ENCODE measurements at places on chromosomes 2 and 18.

GRCh38 chr2:69210385-69210784, 176.6 kb downstream of the GFPT1 start:
- DNase-seq = no peak

DNA sequence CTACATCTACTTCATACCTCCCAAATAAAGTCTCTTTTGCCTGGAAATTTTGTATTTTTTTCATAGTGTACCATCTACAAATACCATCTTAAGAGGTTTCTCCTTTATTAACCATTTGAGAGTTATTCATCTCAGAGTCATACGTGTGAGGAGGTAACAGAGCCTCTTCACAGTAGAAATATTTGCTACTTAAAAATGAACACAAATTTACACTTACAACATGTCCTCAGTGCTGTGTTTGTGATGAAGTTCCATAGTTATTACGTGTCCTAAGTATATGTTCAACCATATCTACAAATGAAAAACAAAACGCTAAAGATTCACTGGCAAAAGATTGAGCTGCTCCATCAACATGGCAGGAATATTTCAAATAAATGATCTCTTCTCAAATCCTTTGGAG, 48.5 kb upstream of the HNRNPA3 start:
- DNase-seq = no peak

- no peak for DNase-seq
Observed at GRCh38 chr2:191333911-191334357, 88.7 kb downstream of the MYO1B start.

DNA sequence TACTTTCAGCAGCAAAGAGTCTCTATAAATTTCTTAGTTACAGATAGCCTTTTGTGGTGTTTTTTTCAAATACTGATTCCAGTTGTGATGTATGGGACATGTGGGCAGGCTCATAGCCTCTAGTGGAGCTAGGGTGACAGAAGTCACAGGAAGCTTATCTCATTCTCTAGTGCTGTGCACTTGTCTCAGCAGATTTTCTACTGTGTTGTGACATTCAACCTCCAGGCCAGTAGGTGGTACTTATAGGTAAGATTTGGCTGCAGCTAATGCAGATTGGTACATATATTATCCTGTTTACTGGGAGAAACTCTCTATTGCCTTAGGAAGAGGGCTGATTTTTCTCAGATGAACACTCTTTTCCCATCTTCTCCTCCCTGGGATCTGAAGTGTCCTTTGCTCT, 176.2 kb downstream of the CALCRL start:
- no peak for DNase-seq

DNA sequence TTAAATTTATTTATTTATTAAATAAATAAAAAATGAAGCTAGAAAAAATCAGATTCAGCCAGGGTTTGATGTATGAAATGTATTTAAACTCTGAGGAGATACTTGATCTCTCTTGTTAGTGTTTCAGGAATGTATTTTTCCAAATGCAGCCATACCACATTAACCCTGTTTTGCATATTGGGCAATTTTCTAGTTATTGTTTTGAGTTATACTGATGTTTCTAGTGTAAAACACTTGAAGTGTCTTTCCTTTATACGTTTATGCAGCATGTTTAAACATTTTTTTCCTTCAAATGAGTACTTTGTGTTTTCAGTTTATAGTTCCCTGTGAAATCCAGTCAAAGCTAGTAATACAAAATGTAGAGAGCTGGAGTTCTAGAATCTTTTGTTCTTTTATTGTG, 69.9 kb downstream of the WDR7 start:
- DNase-seq = no peak

DNA sequence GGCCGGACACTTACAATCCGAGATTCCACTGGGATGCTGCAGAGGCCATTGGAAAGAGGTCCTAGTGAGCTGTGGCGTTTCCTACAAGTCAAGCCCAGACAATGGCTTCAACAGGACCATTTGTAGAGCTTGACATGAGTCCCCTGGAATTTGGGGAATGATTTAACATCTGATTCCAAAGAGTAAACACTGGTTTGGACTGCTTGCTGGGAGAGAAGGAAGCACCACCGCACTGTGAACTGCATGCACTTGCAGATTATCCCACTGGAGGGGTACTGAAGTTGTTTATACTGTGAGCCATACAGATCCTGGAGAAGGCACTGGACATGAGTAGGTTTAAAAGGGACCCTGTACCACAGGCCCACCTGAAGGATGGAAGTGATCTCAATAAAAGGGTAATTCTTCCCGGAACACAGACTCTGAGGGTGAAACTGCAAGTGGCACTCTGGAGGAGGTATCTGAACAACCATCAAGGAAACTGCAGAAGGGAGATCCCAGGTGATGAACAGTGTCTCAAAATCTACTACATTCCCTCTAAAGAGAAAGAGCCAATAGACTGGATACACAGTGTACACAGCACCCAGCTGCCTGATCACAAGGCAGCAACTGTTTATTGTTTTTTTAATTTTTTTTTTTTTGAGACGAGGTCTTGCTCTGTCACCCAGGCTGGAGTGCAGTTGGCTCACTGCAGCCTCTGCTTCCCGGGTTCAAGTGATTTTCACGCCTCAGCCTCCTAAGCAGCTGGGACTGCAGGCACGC, 4.3 kb upstream of the RAB6C start:
- DNase-seq = no peak

- DNase-seq = no peak
Observed at GRCh38 chr2:188902901-188903491, 71.2 kb upstream of the COL3A1 start.

DNA sequence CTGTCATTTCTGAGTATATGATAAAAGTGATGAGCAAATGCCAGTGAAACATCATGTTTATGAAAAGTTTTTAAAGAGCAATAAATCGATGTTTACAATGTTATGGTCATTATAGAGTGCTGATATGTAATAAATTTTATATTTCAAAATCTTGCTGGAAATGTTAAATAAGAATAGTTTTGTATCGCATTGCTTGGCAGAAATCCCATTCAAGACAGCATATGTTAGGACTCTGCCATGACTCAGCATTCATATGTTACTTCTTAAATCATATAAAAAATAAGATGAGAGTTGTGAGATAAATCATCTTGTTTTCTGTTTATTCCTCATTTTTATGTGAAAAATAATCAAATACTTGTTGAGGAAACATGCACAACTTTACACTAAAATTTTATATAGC, 949.9 kb upstream of the NRXN1 start:
- no peak for DNase-seq

DNA sequence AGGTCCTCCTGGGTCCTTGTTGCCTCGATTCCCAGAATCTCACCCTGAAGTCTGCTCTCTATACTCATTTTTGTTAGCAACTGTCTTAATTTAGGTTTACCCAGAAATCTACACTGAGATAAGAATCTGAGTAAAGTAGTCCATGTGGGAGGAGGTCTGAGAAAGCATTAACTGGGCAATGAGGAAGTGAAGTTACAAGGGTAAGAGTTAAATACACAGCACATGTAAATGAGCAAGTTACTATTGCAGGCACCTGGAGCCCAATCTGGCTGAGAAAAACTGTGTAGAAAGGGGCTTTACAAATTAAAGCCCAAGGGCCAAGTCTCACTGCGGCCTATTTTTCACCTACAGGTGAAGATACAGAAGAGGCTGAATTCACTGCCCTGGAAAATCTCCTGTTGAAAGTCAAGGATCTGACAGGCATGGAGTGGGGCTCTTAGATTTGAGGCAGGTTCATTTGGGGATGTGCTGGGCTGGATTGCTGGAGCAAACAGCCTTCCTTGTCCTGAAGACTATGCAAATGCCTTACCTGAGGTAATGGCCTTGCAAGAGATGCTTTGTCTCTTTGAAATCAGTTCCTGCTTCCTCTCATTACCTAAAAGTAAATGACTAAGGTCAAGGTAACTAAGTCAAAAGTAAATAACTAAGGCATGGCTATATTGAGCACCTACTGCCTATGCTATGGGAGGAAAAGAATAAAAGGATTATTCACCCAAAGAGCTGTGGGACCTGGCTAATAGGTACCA, 84.4 kb upstream of the DYNAP start:
- DNase-seq = no peak

DNA sequence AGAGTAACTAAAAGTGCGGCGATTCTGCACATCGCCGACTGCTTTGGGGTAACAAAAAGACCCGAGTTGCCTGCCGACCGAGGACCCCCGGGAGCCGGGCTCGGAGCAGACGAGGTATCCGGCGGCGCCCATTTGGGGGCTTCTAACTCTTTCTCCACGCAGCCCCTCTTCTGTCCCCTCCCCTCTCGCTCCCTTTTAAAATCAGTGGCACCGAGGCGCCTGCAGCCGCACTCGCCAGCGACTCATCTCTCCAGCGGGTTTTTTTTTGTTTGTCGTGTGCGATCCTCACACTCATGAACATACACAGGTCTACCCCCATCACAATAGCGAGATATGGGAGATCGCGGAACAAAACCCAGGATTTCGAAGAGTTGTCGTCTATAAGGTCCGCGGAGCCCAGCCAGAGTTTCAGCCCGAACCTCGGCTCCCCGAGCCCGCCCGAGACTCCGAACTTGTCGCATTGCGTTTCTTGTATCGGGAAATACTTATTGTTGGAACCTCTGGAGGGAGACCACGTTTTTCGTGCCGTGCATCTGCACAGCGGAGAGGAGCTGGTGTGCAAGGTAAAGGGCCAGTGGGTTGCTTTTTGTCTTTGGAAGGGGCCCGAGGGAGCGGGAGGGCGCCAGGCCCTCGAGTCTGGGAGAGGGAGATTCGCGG, 1.4 kb downstream of the TRIB2 start:
- peak; percentile 51 for DNase-seq

GRCh38 chr2:133773854-133774653, 205.8 kb upstream of the NCKAP5 start:
- no peak for DNase-seq

DNA sequence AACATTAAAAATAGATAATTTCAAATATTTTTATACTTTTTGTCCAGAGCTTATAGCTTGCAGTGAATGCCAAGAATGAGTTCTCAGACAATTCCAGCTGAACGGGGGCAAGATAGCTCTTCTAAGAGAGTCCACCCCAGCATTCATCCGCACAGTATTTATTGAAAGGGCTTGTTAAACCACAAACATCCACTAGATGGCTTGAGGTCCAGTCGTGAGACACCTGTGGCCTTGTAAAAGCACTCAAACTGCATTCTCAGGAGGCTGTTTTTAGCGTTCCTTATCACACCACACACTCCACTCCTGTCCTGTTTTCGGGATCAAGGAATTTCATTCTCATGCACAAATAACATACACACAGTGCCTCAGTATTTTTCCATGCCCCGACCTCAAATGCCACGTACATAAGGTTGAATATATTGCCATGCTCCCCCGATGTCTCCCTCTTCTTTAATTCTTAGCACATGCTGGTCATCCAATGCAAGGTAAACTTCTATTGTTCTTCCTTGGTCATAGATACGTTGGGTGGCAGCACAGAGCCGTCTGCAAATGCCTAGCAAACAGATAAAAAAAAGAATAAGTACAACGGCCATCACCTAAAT, 47.4 kb downstream of the DNAJC10 start:
- no peak for DNase-seq

DNA sequence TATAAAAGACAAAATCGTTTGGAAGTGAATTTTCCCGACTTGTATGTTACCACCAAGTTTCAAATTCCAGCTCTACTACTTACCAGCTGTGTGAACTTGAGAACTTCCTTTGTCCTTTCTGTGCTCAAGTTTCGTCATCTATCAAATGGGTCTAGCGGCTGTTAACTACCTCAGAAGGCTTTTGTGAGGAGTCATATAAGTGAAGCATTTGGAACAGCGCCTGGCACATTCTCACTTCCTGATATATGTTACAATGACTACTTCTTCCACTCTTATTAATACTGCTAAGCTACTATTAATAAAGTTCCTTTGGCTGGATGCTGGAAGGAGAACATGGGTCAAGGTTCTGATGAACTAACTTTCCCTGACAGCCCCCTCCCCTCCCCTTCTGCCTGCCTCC, 104.5 kb downstream of the MEIS1 start:
- no peak for DNase-seq

DNA sequence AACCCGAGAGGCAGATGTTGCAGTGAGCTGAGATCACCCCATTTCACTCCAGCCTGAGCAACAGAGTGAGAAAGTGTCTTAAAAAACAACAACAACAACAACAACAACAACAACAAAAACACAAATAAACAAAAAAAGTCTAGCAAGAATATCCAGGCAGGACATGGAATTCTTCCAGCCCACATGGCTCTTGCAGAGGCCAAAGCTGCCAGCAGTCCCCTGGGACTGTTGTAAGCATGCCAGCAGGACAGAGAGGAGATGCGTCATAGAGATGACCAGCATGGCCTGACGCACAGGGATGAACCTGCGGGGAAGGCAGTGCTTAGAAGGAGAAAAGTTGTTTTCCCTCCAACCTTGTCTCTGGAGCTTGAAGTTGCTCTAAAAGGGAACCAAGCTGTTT, 182.3 kb upstream of the PGAP1 start:
- DNase-seq = no peak

DNA sequence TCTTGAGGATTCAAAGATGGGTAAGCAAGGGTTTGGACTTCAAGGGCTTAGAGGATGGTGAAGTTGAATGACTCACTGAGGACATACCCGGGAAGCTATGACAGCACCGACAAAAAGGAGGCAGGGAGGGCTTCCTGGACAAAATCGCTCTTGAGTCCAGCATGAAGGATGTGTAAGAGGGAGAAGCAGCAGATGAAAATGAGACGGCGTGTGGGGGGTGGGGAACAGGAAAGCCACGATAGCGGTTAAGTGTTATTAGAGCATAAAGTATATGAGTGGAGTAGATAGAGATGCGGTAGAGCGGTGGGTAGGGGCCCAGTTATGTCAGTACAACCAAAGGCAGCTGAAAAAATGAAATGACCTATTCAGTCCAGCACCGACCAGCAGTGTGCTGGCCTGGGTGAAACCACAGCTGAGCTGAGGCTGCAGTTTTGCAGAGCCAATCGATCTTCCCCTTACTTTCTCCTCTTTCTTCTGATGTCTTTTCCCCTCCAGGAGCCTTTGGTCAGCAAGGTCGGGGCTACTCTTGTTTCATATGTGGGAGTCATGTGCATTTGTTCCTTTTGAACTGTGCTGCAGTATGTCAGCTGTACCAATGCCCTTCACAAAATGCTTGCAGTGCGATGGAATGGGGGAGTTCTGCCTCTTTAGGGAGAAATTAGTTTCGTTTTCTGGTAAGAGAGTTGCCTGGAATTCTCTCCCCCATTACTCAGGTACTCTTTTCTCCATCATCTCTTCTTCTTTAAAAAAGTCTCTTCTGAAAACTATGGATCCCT, 2.0 kb upstream of the THUMPD2 start:
- peak; percentile 32 for DNase-seq

GRCh38 chr2:16223161-16223840, 283.0 kb downstream of the MYCN start:
- DNase-seq = no peak

- DNase-seq = no peak
Observed at GRCh38 chr2:219434718-219435525, at the start of gene SPEG. Gene SPEG, plus strand, starts transcription at chr2:219434843. Its CDS starts 135 bp downstream, at chr2:219434978.

DNA sequence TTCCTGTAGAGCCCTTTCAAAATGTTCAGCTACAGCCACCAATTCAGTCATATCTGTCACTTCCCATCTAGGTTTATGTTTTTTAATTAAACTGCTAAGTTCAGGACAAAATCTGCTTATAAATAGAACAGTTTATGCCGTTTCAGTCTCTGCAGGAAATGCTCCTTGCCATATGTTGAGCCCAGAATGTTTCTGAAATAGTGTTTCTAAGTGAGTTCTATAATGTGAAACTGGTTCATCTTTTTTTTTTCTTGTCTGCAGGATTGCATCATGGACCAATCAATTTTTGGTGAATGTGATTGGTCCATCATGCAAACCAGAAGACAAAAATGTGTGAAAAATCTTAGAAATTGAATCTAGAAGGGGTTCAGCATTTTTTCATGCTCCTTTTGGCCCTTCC, 30.2 kb upstream of the RHOB start:
- no peak for DNase-seq

All from activated CD4-positive, alpha-beta T cell treated with anti-CD3 and anti-CD28 coated beads for 36 hours (primary cell).